Dorsolateral prefrontal cortex (tissue), 122 donors: ENCODE measurements at places on chromosomes 2 and 18.

GRCh38 chr2:157174321-157174720 is 83.2 kb upstream of the GALNT5 start:
- DNase-seq: no peak

GRCh38 chr2:182631299-182631698 is 84.8 kb upstream of the DNAJC10 start:
- no peak for DNase-seq

DNA sequence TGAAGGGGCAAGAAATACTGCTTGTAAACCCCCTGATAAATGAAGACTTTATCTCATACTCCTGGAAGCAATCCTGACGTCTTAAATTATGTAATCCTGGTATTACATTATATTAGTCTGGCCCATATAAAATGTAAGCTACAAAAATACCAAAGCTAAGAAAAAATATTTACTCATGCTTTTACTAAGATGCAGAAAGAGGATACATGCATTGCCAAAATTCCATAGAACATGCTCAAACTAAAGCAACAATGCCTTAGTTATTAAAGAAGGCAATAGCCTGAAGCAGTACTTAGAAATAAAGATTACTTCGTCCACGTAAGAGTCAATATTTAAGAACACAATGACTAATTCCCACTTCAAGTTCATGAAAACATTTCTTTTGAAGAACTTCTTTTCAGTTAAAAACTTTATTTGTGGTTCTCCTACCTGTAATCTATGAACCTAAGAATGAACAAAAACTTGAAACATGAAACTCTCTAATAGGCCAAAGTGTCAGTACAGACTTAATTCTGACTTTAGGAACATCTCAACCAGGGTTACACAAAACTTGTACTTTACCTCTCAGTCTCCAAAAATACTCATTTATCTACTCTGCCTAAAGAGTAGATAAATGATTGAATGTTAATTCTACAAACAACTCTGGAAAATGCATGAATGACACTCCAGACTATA is 117.3 kb downstream of the THADA start:
- no peak for DNase-seq

GRCh38 chr2:55781542-55781941 is 87.9 kb upstream of the PNPT1 start:
- no peak for DNase-seq

- no peak for DNase-seq
Measured at GRCh38 chr2:240153418-240153817, 13.0 kb upstream of the OTOS start.

GRCh38 chr2:189362283-189362682 is 79.0 kb upstream of the WDR75 start:
- DNase-seq: no peak

DNA sequence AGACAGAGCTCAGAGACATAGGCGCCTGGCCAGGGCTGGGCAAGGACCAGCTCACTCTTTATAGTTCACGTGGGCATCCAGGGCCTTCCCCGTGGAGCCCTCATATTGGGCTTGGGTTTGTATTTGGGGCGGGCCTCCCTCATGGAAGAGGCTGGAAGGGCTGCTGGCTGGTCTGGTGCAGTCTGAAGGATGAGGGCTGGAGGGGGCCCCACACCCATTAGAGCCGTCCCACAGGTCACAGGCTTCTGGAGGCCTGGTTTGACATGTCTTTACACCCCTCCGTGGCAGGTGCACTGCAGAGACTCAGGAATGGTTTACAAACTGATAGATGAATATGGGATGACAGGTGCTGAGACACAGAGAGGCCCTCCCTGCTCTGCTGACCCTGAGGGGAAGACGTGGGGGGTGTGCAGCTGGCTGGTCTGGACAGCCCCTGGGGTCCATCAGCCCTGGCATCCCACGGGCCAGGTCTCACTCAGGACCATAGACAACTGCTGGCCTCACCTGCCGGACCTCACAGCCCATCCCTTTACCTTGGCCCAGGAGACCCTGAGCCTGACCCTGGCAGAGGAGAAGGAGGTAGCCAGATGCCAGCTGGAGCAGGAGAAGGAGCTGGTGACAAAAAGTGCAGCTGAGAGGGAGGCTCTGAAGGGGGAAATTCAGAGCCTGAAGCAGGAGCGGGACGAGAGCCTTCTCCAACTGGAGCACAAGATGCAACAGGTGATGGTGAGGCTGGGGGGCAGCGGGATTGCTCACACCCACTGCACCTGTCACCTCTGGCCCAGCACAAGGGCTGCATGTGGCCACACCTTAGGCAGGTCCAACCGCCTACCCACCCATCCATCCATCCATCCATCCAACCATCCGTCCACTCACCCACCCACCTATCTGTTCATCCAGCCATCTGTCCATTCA is 43.9 kb downstream of the CROCC2 start:
- DNase-seq: no peak

- no peak for DNase-seq
Measured at GRCh38 chr2:217177720-217178119, 317.9 kb upstream of the TNP1 start.

GRCh38 chr2:25286025-25286400 is 55.7 kb downstream of the DNMT3A start:
- DNase-seq: no peak

- DNase-seq: no peak
Measured at GRCh38 chr2:97845133-97845532, 131.8 kb downstream of the ZAP70 start.

GRCh38 chr2:100780203-100781008 is 39.5 kb upstream of the NPAS2 start:
- no peak for DNase-seq

- DNase-seq: no peak
Measured at GRCh38 chr2:147430408-147430807, 414.4 kb upstream of the ACVR2A start.

DNA sequence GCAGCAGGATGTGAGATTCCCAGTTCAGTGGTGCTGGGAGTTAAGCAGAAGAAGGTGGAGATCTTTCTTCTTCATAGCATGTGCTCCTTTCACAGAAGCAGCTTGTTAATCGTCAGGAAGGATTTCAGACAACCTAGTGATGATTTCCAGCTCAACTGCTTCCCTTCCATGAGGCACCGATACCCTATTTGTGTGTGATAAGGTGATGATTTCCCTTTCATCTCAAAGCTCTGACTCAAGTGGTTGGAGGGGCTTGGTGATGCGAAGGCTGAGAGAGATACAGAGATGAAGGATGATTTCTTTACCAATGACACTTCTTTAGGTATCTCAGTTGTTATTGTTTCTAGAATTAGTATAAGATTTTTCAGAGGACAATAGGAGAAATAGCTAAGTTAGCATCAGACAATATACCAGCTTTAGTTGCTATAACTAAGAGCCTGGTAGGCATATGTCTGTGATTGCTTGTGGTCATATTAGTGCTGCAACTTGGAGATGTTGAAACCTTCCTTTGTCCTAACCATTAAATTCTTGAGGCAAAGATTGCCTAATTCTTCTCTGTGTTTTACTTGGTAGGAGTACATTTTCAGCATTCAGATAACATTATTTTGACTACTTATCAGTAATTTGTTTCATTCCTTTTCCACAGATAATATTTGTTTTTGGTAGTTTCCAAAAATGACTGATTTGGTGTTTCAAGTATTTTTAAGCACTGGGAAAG is 111.3 kb downstream of the PLCL1 start:
- no peak for DNase-seq

DNA sequence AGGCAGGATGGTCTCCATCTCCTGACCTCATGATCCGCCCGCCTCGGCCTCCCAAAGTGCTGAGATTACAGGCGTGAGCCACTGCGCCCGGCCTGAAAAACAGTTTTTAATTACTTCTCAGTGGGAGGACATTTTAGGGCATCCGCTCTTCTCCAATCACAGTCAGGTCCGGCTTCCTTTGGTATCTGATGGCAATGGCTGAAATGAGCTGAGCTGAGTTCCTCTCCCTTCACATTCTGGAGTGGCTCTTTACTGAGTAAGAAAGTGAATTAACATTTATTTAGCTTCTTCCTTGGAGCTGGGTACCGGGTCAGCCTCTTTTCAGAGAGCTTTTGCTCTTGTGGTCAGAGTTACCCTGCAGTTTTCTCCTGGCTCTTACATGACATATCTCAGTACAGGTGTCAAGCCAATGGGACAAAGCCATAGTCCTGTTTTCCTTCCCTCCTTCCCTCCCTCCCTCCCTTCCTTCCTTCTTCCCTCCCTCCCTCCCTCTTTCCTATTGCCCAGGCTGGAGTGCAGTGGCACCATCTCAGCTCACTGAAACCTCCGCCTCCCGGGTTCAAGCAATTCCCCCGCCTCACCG is 1.1 kb upstream of the TTC27 start:
- DNase-seq: no peak

DNA sequence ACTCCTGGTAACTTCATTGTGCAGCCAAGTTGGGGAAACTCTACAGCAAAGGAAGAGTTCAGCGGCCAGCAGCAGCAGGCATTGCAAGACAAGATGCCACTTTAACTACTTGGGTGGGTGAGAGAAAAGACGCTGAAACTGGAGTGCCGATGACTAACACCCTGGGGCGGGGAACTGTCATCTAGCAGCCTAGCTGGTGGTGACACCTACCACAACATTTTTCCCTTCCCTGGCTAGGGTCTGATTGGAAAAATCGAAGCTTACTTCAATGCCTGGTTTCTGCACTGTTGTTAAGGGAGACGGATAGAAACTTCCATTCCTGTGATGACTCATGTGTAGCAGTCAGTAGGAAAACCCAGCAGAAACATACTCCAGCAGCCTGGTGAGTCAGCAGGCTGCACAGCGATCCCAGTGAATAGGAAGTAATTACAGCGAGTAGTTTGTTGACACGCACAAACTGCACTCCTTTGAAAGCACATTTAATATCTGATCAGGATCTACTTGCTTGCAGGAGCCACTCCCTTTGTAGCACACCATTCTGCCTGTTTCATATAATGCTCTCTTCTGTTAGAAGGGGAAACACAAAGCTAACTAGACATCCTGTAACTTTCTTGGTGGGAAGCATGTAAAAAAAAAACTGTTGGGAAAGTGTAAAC is 62.1 kb upstream of the MAPRE2 start:
- peak; percentile 75 for DNase-seq

- no peak for DNase-seq
Measured at GRCh38 chr2:127321303-127321702, 27.4 kb upstream of the ERCC3 start.

DNA sequence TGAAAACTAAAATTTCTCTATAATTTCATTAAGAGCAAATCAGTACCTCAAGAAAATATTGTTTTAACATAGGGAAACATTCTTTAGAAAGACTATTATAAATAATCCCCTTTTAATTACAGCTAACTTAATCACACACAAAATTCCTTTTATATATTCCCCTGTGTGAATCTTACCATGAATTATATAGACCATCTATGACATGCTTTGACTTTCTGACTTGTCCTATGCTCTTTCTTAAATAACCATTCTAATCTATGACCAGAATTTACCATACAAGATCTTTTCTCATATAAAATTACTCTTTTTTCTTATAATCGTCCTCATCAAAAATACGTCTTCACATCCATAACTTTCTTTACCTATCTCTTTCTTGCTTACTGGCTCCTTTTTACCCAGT is 824.2 kb upstream of the FAM98A start:
- DNase-seq: no peak

DNA sequence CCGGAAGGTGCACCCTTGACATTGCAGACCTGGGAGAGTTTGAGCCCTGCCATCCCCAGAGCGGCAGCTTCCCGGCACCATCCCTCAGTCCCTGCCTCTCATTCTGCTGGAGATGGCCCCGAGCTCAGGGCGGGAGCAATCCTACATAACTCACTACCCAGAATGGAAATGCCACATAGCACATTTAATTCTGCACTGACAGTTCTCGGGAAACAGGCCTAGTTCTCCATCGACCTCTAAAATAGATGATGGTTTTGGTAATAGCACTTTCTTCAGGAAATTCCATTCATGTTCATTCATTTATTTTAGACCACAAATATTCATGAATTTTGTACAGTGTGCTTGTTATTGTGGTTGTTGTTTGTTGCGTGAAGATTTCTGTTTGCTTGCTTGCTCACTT is 92.9 kb upstream of the SLC14A2 start:
- DNase-seq: no peak

DNA sequence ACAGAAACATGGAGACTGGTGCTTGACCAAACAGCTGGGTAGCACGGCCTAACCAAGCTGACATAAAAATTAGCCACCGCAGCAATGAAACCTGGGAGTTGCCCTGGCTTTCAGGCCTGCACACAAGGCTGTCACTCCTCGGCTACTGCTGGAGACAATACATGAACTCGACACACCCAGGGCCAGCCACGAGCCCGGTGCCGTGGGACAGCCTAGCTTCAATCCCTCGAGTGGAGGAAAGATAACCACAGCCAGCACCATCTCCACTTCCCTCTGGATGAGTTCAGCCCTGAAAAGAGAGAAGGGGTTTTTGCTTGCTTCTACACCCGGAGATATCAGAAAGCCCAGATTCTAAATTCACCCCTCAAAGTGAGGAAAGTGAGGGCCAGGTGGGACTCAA is 78.0 kb downstream of the BCL2L11 start:
- DNase-seq: no peak

GRCh38 chr2:201618744-201619662 is 24.3 kb downstream of the TMEM237 start:
- DNase-seq: peak; percentile 40

DNA sequence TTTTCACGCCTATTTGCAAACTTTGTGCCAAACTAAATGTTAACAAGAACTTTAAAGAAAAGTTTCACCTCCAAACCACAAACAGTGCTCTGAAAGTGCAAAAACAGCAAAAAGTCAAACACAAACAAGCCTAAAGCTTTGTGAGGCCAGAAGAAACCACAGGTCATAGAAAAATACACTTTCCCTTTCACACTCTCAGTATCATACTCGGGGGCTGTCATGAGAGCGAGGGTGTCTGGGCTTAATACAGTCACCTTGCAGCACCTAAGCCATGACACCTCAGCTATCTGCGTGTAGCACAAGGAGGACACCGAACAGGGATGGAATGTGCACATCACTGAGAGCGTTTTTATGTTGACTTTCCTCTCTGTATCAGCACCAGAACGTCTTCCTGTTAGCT is 26.6 kb upstream of the SEH1L start:
- DNase-seq: no peak

DNA sequence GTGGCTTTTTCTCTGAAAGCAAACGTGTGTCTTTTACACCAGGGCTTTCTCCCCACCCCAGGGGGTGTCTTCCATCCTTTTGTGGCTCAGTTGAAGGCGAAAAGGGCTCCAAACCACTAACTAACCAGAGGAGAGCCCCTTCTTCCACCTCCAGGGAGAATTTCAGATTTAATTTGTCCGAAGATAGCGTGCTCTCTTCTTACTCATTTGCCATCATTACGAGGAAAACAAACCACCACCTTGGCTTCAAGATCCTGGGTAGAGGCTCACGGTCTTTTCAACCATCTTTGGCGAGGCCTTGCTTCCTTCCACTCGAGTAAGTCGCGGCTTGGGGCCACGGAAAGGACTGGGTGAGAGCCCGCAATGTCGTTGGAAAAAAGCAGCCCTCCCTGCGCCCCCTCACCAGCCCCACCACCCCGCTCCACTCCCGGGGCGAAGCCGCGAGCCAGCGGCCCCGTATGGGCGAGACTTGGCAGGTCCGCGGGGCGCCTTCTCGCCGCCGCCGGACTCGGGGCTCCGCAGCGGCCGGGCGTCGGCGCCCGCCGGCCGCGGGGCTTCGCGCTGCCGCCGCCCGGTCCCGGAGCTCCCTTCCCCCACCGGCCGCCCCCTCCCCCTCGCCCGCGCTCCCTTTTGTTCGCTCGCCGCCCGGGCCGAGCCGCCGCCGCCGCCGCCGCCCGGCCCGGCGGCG is 1.7 kb upstream of the ZNF532 start:
- no peak for DNase-seq

GRCh38 chr2:231642631-231643494 is 50.2 kb downstream of the TEX44 start:
- peak; percentile 15 for DNase-seq

- DNase-seq: no peak
Measured at GRCh38 chr2:143146815-143147530, 17.8 kb downstream of the ARHGAP15 start.

GRCh38 chr2:235389626-235390025 is 104.2 kb upstream of the AGAP1 start:
- DNase-seq: no peak
